Effector CD8-positive, alpha-beta T cell (primary cell): ENCODE measurements at places on chromosomes 13 and 19.

DNA sequence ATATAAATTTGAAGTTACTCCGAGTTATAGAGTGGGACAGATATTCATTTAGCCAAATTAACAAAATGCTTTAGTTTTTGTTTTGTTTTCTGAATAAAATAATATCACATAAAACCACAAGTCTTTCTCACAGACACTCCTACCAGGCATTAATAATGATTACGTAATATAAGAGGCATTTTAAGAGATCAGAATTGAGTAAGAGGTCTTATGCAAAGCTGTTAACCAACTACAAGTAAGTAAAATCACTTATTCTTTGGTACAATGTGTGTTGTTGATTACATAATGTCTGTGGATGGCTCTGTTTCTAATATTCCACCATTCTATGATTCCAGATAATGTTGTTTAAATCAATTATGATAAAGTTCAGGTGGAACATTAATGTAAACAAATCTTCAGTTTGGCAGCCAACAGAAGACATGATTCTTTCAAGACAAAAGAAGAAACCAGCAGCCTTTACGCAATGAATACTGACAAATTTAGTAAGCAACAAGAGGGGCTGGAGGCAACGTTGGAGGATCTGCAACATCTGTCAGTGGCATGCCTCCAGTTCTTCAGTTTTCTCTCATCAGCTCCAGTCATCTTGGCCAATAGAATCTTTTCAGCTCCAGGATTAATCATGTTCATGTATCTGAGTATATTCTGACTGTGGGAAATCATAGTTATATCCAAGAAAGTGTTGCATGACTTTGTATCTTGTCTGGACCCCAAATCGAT lies 403.8 kb downstream of the SLITRK5 start:
- no peak for DNase-seq

DNA sequence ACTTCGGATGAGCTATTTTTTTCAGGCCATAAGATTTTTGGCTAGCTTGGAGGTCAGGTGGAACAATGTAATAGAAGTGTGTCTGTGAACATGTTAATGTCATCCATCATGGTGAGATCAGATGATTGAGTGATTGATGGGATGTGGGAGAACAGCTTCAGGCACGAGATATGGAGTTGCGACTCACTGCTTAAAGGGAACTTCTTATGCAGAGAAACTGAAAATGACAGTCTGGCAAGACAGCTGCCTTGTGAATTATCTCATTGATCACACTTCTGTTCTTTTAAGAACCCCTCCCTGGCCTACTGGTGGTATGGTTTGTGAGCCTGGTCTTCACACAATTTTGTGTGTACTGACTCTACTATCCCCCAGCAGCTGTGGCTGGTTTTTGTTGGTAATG lies 96.0 kb downstream of the OLFM4 start:
- DNase-seq, result no peak

DNA sequence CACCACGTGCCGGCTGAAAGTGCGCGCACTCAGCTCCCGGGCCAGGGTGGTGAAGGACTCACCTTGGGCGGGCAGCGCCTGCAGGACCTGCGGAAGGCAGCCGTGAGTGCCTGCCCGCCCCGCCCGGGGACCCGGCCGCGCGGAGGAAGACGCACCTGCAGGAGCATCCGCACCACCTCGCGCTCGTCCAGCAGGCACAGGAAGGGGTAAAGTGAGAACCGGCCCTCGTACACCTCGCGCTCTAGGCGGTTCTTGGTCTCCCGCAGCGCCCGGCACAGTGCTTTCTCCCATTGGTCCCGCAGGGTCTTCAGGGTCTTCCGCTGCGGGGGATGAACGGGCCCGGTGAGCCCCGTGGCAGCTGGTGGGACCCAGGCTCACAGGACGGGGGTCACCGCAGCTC lies 10.7 kb downstream of the POLRMT start:
- no peak for DNase-seq

DNA sequence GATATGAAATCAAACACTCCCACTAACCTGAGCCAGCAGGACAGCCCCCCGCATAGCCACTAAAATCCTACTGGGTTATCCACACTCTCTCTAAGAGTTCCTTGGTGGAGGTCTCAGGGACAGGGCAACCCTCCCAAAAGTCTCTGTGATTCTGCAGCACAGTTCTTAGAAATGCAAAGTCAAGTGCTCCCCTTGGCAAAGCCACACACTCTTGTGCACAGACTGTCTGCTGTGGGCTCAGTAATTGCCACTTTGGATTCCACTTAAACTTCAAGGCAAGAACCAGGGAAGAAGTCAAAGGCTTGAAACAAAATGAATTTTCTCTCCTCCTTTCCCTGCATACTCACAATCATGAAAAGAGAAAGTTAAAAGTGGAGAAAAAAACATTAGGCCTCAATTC lies 61.5 kb downstream of the DOCK9 start:
- DNase-seq, result no peak

- no peak for DNase-seq
Observed at GRCh38 chr19:13830114-13830740, 35.0 kb downstream of the ZSWIM4 start.

- no peak for DNase-seq
Observed at GRCh38 chr19:44732235-44733014, 16.1 kb upstream of the BCL3 start.

- no peak for DNase-seq
Observed at GRCh38 chr13:55869648-55870047, 1271.1 kb upstream of the PRR20A start.
